ENCODE measurements at places on chromosomes 6 and 20. TPM values are rescaled to one million over a fixed set of nuclear protein-coding genes. Genes with fewer than 3 reads are reported as not detected.
A peak's percentile ranks its signal among the peaks of the same experiment; 100 is the strongest.

- DNase-seq, result no peak
Measured at GRCh38 chr6:69366831-69367230, 430.0 kb downstream of the LMBRD1 start.

- DNase-seq, result peak; percentile 94
Measured at GRCh38 chr20:49594143-49594930, 26.4 kb upstream of the PTGIS start.

GRCh38 chr6:101747716-101748115 is 354.2 kb downstream of the GRIK2 start:
- no peak for DNase-seq

The C2 gene
- 1.3 TPM for total RNA-seq

DNA sequence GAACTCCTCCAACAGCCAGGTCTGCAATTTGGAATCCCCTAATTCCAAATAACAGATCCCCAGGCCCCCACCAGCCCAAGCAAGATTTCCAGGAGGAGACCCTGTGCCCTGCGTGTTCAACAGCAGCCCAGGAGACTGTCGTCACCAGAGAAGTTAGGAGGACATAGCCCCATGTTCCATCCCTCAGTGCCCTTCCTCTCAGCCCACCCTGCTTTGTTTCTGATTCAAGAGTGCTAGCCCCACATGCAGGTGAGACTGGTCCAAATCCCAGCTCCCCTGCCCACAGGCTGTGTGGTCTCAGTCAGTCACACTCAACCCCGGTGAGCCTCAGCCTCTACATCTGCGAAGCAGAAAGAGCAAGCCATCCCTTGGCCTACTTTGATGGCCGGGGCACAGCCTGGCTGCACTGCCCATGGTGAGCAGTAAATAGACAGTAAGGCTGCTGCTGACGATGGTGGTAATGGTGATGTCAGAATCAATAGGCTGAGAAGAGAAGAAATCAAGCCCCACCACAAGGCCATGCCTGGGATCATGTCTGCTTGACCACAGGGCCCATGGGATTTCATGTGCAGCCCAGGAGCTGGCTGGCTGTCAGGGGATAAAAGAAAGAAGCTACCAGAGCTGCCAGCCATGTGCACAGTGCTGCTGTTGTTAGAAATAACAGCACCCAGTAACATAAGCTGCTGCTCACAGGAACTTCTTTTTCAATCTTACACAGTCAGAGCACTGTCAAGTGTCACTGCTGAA is 51.5 kb upstream of the NXT1 start:
- DNase-seq, result peak; percentile 39

- peak; percentile 88 for DNase-seq
Measured at GRCh38 chr6:35170166-35170565, 29.0 kb upstream of the TCP11 start.

- no peak for DNase-seq
Measured at GRCh38 chr20:32980990-32981389, 23.2 kb downstream of the SUN5 start.

DNA sequence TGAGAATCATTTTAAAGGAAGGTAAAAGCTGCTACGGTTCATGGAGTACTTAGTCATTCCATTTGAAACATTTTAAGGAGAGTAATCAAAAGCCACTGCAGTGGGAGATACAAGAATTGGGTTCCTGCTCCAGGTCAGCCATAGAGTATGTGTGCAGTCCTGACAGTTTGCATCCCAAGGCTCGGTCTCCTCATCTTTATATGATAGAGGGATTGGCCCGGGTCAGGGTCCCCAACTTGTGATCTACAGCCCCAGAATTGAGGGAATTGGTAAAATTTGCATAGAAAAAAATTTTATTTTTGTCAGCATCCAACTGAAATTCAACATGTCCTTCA is 147.4 kb upstream of the PRND start:
- DNase-seq, result no peak

DNA sequence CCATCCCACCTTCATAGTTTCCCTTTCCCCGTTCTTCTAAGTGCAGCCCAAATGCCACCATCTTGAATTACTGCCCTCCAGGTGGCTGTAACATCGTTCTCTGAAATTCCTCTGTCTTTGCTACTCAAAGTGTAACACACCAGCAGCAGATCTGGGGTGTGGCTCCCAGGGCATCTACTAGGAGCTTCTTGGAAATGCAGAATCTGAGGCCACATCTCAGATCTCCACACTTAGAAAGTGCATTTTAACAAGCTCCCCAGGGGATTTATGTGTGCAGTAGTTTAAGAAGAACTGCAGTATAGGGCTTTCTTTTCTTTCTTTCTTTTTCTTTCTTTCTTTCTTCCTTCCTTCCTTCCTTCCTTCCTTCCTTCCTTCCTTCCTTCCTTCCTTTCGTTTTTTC is 1.7 kb upstream of the MLIP start:
- DNase-seq, result no peak

- DNase-seq, result peak; percentile 52
Measured at GRCh38 chr6:124977067-124977908, 15.1 kb downstream of the RNF217 start.

The TRIM15 gene
- total RNA-seq, result not detected

- DNase-seq, result peak; percentile 81
Measured at GRCh38 chr6:155062866-155063341, 67.8 kb downstream of the TIAM2 start.

DNA sequence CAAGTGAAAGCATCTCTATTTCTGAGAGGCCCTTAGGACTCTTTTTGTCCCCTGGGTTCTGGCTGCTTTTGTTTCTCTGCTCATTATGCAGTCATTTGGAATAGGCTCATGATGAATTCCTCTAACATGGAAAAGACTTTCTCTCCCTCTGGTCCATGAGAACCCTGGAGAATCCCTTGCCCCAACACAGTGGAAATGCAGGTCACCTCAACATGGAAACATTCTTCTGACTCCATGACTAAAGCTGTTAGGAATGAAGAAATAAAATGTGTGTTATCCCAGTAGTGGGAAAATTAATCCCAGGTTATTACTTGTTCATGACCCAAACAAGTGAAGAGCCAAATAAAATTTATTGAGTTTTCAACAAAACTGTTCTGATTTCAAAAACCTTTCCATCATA is 458.6 kb downstream of the EPM2A start:
- DNase-seq, result peak; percentile 18

The RWDD2A gene
- 6.1 TPM for total RNA-seq

DNA sequence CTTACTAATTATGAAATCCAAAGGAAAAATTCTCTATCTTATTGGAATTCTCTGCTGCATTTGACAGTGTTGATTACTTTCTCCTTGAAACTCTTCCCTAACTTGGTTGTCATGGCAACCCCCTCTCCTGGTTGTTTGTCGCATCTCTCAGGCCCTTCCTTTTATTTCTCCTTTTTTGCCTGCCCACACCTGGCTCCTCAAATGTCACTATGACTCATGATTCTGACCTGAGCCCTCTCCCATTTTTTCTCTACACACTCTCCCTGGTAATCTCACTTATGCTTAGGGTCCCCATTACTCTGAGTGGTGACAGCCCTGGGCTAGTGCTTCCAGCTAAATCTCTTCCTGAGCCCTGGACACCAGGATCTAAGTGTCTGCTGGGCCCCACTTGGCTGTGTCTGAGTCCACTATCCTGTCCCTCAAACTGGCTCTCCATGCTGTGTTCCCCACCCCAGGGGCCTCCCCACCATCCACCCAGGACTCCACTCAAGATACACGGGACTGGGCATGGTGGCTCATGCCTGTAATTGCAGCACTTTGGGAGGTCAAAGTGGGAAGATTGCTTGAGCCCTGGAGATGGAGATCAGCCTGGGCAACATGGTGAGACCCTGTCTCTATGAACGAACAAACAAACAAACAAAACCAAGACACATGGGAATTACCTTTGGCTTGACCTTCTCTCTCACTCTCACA is 16.5 kb upstream of the NNAT start:
- DNase-seq, result peak; percentile 30

Measured in GM23248 (cell line).